ENCODE measurements at places on chromosomes 11 and 22.

- no peak for DNase-seq
Observed at GRCh38 chr11:78560153-78560552, 14.5 kb downstream of the NARS2 start.

DNA sequence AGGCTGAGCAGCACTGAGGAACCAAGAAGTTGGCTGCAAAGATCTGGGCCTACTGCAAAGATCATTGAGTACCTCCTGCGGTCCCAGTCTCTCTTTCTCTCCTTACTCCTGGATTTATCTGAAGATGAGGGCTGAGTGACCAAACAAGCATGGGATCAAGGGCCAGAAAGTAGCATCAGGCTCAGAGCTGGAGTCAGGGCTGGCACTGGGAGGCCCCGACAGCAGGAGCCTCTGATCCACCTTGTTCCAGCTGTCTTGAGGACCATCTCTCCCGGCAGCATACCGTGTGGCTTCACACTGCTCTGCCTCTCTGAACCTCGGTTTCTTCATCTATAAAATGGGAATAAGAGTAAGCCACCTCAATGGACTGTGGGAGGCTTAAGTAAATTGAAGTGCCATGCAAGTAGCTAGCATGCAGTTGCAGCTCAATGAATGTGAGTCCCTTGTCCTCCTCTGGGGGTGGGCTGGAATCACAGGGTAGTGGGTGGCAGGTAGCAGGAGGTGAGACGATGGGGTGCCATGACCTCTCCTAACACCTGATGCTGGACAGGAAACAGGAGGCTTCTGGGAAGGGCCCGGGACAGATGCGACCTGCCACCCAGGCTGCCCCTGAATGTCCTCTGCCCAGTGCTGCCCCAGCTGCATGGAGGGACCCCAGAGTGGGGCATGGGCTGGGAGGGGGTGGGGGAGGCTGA, 52.5 kb upstream of the PRDM11 start:
- no peak for DNase-seq

DNA sequence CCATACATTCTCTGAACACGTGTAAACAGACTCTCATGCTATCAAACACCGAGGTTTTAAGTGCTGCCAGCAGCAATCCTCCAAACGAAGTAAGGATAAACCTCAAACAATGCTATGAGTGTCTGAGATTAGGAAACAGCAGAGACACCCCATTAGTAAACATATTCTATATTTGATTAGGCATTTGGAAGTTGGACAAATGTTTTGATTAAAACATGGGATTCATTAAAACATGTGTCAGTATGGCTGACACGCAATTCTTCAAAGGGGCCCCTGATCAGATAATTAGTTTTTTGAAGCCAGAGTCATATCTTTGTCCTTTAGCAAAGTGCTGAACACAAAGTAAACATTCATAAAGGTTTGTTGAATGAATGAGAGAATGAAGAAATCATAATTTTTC, 33.2 kb upstream of the BLID start:
- no peak for DNase-seq

GRCh38 chr22:22946131-22946530, 58.5 kb downstream of the IGLL5 start:
- DNase-seq = no peak

DNA sequence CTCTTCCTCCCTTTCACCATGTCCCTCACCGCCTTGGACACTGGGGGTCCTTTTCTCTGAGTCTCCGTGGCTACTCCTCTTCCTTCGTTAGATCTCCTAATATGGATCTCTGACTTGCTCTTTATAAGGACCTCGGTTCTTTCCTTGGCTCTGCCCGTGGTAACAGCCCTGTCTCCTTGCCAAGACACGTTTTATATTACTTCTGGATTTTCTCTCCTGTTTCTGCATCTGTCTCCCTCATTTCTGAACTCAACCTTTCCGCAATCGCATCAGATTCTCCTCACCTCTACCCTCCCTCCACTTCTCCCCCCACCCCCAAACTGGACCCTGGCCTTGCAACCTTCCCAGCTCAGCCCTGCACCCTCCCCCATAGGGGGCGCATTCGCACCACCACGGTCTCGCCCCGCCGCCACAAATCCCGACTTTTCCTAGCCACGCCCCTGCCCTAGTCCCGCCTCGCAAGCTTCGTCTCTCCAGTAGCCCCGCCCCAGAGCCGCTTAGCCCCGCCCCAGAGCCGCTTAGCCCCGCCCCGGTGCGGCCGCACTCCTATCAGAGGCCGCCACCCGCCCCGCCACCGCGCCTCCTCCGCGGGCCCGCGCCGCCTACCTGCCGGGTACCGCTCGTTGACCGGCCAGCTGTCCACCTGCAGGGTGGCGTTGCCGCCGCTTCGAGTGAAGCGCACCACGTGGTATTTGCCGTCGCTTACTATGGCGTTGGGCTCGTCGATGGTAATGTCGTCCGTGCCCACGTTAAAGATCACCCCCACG, 39.0 kb downstream of the SLC22A12 start:
- DNase-seq = no peak

- no peak for DNase-seq
Observed at GRCh38 chr11:16512899-16513241, 156.5 kb upstream of the SOX6 start.

GRCh38 chr22:41660416-41660815, 28.3 kb downstream of the SNU13 start:
- no peak for DNase-seq

DNA sequence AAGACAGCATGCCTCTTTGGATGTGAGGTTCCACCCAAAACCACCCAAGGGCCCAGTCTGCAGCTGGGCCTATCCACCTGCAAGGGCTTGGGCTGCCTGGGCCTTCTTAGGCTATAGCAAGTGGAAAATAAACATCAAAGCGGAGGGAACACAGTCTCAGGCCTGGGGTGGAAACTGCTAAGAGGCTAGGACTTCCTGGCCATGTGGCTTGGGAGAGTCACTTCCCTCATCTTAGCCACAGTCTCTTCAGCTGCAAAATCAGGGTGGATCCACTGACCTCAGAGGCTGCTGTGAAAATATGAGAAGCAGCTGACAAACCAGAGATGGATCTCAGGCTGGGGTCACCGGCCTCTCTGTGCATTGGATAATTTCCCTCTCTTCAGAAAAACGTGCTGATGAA, 30.6 kb upstream of the TFIP11 start:
- DNase-seq = peak; percentile 78

- DNase-seq = peak; percentile 45
Observed at GRCh38 chr22:22410121-22410520, 98.4 kb downstream of the ZNF280B start.

DNA sequence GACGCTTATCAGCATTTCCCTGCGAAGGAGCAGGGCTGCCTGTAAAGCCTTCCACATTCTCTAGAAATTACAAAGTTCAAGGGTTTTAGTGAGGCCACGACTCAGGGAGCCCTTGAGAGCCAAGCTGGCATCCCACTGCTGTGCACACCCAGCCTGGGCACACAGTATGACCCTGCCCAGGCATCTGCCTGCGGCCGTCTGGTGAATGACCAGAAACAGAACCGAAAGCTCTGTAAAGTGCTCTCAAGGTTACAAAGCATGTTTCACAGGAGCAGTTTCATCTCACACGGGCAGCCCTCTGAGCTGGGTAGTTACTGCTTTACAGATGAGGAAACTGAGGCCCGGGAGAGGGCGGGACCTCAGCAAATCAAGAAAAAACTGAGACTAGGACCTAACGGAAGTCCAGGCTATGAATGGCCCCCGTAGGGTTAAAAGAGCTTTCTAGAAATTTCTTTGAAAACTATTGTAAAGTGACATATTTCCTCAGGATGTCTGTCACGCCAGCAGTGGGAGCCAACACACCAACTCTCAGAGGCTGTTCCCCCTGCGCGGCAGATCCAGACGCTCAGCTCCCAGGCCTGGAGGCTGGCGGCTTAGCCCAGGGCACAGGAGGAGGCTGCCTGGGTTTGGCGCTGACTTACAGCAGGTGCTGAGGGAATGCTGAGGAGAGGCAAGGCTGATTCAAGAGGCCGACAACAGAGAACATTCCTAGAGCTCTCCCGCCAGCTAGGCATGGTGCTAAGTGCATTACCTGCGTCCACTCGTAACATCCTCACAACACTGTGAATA, 7.7 kb upstream of the TCF20 start:
- DNase-seq = no peak

DNA sequence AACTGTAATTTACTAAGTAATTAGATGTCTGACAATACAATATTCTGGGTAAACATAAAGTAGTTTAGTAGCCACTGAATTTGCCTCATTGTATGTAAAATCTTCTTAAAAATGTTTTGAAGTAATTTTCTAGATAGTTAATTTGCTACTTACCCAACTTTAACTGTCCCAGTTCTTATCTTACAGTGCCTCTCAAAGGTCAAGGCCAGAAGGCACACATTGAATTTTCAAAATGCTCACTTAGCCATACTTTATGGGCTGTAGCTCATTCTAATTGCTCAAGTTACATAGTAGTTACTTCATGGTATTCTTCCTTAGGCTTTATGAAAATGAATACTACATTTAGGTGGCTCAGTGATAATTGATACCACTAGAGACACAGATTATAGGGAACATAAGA, 666.6 kb downstream of the CNTN5 start:
- no peak for DNase-seq

GRCh38 chr22:38566726-38567504, 3.1 kb downstream of the DMC1 start:
- DNase-seq = no peak

DNA sequence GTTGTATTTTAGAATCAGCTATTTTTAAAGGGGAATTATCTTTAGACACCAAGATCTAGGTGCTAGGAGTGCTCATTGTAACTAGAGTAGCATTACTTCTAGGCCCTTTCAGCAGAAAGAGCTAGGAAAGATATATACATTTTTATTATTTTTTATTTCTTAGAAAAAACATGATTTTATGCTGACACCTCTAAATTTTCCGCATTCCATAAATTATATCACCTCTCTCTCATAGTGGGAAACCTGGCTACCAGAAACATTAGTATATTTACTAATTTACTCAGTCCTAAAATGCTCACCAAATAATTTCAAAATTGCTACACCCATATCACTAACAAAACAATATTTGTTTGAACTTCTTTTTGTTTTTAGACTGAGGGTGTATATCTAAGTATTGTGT, 32.1 kb upstream of the SLC36A4 start:
- no peak for DNase-seq

DNA sequence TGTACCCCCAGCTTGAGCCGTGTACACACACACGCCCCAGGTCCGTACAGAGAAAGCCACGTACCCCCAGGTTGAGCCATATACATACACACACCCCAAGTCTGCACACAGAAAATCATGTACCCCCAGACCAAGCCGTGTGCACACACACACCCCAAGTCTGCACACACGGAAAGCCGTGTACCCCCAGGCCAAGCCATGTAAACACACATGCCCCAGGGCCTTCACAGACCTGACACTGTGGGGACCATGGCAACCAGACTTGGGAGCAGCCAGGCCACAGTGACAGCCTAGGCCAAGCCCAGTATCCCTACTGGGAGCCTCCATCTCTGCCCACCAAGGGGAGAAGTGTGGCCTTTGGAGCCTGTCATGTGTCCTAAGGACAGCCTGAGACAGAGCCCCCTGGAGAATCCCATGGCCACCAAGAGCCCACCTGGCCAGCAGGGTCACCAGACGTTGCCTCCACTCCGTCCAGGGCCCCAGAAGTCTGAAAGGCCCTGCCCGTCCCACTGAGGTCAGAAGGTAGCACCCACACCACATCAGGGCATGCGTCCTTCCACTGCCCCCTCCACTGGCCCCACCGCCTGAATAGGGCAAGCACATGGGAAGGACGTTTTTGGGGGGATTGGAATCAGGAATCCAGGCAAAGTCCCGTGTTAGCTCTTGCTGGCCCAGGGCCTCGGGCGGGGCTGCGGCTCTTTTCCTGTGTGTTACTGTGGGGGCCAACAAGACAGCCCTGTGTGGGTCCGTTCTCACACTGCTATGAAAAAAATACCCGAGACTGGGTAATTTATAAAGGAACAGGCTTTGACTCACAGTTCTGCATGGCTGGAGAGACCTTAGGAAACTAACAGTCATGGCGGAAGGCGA, 636.7 kb downstream of the TBC1D22A start:
- DNase-seq = no peak

DNA sequence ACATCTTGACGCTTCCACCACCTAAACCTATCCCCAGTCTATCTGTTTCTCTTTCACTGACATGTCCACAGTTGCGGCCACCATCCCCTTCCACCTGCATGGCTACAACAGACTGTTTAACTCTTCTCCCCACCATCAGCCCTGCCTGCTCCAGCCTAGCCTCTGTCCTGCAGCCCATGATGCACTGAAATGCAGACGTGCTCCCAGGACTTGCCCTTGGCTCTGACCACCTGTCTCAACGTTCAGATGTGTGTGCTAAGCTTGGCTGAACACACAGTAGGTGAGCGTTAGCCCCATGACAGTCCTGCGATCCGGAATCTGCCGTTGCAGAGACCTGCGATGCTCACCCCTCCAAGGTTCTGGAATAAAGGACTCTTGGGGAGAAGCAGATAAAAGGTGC, 22.7 kb downstream of the CBX7 start:
- DNase-seq = no peak

GRCh38 chr11:57233702-57234101, 3.3 kb downstream of the APLNR start:
- DNase-seq = no peak

- peak; percentile 74 for DNase-seq
Observed at GRCh38 chr22:42414565-42415303, 17.5 kb downstream of the NFAM1 start.

DNA sequence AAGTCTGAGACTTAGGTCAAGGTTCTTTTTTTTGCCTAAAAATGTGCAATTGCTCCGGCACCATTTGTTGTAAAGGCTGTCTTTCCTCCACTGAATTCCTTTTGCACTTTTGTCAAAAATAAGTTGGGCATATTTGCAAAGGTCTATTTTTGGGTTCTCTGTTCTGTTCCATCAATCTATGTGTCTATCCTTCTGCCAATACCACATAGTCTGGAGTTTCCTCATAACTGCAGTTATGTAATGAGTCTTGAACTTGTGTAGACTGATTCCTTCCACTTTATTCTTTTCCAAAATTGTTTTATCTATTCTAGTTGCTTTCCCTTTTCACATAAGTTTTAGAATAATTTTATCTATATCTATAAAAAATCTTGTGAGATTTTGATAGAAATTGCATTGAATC, 6.7 kb downstream of the KCNJ5 start:
- DNase-seq = no peak

DNA sequence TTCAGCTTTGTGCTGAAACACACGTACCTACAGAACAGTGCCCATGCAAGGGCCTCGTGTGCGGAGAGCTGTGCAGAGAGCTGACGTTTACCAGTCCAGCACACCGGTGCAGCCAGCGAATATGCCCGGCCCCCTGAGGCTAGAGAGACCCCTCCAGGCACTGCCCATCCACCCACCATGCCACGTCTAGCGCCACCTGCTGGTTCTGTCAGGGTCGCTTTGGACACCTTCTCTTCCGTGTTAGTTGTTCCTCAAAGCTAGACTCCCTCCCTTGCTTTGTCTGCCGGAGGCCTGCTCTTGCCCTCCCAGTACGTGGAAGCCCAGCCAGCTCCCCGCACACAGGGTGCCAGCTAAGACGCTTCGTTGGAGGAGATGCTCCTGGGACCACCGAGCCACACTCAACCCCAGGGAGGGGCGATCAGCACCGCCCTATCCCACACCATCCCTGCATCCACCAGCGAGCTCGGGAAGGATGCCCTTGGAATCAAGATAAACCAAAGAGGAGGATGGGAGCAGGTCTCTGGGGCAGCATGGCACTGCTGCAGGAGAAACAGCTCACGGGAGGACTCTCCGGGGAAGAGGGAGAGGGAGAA, 43.4 kb downstream of the CPT1A start:
- DNase-seq = peak; percentile 49

- no peak for DNase-seq
Observed at GRCh38 chr22:20560716-20561115, 53.3 kb downstream of the MED15 start.
